ENCODE measurements at places on chromosomes 5 and 9. TPM values are rescaled to one million over a fixed set of nuclear protein-coding genes. Genes with fewer than 3 reads are reported as not detected.

The RECK gene
- 6.6 TPM for total RNA-seq

The PCDHGB5 gene
- 4.0 TPM for total RNA-seq

The SLC27A6 gene
- total RNA-seq: not detected

The ACTBL2 gene
- 2.2 TPM for total RNA-seq

The SLC25A51 gene
- 30.9 TPM for total RNA-seq

The SPOCK1 gene
- total RNA-seq: 31.4 TPM

The SLC36A3 gene
- total RNA-seq: not detected

The PDE6A gene
- total RNA-seq: not detected

The ZNF474 gene
- not detected for total RNA-seq

The LRSAM1 gene
- 17.1 TPM for total RNA-seq

The SHC3 gene
- 4.1 TPM for total RNA-seq

The ZNF618 gene
- total RNA-seq: 3.9 TPM

The PDE8B gene
- 0.35 TPM for total RNA-seq

The SETX gene
- 24.9 TPM for total RNA-seq

The DPYSL3 gene
- 38.3 TPM for total RNA-seq

The LRRTM2 gene
- under 0.01 TPM for total RNA-seq

The STK32A gene
- 0.63 TPM for total RNA-seq

The CEP78 gene
- total RNA-seq: 39.0 TPM

The TRPM3 gene
- not detected for total RNA-seq

The PRLR gene
- total RNA-seq: 0.35 TPM

The NUTM2G gene
- not detected for total RNA-seq

The TRIP13 gene
- total RNA-seq: 66.7 TPM

The C1QTNF3 gene
- 0.36 TPM for total RNA-seq

The COL27A1 gene
- 8.5 TPM for total RNA-seq
